ENCODE measurements at places on chromosomes 11 and 22.

DNA sequence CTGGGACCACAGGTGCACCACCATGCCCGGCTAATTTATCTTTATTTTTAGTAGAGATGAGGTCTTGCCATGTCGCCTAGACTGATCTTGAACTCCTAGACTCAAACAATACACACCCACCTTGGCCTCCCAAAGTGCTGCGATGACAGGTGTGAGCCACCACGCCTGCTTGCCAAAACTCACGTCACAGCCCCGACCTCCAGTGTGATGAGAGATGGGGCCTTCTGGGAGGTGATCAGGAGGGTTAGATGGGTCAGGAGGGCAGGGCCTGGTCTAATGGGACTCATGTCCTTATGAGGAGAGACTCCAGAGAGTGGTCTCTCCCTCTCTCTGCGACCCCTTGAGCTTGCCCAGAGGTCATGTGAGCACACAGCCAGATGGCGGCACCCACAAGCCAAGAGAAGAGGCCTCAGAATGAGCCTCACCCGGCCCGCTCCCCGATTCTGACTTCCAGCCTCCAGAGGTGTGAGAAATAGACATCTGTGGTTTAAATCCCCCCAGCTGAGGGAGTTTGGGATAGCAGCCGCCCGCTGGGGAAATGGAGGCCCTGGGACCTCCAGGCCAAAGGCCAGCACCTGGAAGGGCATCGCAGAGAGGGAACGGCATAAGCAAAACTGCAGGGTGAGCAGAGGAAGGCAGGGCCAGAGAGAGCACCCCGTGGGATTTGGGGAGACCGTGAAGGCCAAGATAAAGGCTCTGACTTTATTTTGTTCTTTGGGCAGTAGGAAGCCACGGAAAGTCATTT, 24.1 kb upstream of the GAL start:
- no peak for DNase-seq

GRCh38 chr11:132284611-132285010, 914.2 kb downstream of the NTM start:
- DNase-seq, result no peak

DNA sequence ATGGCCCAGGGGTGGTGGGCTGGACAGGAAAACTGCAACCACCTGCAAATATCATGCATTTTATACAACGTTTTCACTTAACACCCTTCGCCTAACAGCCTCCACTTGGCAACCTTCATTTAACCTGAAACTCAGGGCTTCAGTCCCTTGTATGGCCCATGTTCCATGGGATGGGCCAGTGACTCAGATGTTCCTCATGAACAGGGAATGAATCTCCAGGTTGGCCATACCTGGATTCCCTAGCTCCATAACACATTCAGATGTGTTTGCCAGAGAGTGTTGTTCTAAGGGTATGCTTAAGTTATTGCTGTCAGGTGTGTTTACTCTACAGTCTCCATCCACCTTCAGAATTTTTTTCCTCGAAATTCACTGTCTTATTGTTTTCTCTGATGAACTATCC, 316.9 kb downstream of the JRKL start:
- no peak for DNase-seq

DNA sequence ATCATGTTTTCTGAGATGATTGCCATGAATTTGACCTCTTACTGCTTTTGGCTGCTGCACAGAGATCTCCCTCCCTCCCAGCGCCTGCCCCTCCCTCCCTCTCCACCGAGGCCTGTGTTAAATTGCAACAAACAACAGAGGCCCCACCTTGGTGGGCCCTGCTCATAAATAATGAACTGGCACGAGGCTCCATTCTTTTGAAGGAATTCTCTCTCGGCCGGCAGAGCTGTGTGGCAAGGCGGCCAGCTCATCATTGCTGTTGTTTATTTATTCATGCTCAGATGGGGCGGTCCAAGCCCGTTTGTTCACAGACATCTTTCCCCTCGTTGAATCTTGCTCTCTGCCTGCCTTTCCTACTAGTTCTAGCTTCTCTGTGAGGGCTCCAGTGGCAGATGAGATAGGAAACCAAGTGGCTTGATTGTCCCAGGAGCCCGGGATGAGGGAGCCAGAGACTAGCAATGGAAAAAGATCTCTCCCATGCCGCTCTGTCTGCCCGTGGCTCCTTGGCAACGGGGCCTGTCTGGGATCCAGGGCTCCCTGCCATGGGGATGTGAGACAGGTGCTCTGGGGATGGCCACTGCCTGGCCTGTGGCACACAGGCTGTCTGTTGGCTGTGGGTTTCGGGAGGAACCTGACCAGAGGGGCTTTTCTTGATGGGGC, 192.6 kb downstream of the DSCAML1 start:
- DNase-seq, result no peak

- no peak for DNase-seq
These were observed 97.2 kb upstream of the CEP126 start for GRCh38 chr11:101817581-101817980.

DNA sequence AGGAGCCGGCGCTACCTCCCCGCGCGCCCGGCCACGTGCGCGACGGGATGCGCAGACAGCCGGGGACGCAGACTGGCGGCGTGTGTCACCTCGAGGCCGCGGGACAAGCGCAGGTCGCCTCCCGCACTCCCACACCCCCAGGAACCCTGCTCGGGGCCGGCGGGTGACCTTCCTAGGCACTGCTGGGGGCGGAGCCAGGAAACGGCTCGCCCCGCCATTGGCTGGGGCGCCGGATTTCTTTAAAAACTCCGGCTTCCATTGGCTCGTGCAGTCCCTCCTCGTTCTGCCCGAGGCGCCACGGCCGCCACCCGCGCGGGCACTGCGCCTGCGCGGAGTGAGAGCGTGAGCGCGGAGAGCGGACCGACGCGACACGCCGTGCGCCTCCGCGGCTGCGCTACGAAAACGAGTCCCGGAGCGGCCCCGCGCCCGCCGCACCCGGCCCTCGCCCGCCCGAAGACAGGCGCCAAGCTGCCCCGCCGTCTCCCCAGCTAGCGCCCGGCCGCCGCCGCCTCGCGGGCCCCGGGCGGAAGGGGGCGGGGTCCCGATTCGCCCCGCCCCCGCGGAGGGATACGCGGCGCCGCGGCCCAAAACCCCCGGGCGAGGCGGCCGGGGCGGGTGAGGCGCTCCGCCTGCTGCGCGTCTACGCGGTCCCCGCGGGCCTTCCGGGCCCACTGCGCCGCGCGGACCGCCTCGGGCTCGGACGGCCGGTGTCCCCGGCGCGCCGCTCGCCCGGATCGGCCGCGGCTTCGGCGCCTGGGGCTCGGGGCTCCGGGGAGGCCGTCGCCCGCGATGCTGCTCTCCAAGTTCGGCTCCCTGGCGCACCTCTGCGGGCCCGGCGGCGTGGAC, at the start of gene PIM3:
PIM3 (plus strand) TSS at position 614 of the 846 bp plus-strand sequence; CDS start at position 790, 176 bp downstream.
- DNase-seq, result peak; percentile 86

GRCh38 chr11:128116447-128116846, 470.9 kb downstream of the ETS1 start:
- DNase-seq, result no peak

DNA sequence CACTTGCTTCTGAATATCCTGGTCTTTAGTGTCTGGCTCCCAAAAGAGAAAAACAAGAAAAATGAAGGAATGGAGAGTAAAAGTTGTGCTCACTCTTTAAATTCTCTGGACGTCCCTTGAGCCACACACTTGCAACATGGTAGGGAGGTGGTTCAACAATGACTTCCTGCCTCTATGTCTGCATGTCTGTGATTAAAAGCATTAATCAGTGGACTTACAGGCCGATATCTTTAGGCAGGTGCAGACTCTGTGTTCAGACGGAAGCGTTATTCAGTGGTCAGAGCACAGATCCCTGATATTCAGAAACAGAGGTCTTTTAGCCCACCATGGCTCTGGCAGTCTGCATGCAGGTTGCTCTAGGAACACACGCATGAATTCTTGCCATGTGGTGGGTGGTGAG, 1920.0 kb upstream of the RAG2 start:
- DNase-seq, result no peak

- DNase-seq, result no peak
These were observed 10.8 kb upstream of the MS4A13 start for GRCh38 chr11:60504219-60504905.

GRCh38 chr11:101436511-101437142, 147.2 kb downstream of the TRPC6 start:
- DNase-seq, result no peak

- DNase-seq, result peak; percentile 0
These were observed 59.3 kb downstream of the EHF start for GRCh38 chr11:34680206-34680605.

DNA sequence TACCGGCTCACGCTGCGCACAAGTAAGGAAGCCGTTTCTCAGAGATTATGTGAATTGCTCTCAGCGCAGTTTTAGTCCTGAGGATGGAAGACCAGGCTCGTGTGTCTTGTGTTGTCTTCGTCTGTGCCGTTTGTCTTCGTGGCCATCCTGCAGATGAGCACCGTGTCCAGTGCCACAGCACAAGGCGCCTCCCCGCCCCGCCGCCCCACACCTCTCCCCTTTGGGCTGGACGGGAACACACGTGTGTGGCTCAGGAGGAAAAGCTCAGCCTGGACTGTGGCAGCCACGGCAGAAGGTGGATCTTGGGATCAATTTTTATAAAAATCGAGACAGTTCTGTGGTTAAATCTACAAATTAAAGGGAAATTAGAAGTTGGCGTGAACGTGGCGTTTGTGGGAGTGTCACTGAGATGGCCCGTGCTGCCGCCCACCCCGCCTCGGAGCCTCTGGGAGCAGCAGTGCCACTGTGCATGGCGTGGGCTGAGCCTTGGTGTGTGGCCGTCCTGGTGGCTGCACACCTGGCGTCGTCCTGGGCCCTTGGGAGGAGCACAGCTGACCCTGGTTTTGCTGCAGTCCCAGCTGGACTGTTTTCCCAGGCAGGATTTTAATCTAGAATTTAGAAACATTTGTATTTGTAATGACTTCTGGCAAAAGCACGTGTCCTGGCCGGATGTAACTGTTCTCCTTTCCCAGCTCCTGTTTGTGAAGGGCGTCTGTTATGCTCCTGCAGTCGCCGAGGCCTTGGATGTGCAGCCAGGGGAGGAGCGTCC, 25.8 kb downstream of the MUC6 start:
- no peak for DNase-seq

- no peak for DNase-seq
These were observed 14.8 kb downstream of the PIWIL4 start for GRCh38 chr11:94581926-94582325.

DNA sequence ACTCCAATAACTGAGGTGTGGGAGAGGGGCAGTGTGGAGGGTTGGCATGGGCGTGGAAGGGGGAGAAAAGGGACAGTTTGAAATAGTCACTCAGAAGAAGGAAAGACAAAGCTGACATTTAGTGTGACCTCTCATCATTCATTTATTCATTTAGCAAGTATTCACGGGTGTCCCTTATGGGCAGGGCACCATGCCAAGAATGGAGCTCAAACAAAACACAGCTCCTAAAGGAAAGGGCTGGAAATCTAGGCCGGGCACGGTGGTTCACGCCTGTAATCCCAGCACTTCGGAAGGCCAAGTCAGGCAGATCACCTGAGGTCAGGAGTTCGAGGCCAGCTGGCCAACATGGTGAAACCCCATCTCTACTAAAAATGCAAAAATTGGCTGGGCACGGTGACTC, 19.4 kb upstream of the DGKZ start:
- no peak for DNase-seq

DNA sequence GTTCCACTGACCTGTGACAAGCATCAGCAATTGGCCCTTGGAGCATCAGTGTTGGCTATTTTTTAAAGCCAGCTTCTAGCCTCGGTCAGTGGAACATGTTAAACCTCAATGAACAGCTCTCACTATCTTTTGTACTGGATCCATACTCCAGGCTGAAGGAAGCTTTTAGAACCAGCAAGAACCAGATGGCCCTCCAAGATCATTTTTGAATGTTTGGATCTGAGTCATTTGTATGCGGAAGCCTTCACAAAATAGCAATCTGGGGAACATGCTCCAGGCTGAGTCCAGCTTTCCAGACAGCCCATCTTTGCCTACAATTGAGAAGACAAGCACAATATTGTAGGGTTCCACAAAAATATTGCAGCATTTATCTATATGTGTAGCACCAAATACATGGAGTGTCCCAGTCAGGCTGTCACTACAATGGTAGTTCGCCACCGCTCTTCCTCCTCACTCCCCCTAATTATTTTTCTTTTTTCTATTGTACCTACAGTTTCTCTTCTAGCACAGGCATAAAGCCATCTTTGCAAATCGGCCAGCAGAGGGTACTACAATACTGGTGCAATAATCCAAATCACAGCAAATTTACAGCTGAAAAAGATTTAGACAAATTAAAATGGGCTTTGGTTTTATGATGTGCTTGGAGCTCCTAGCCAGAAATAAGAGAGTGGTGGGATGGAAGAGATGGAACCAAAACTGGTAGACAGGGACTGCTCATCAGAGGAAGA, 177.4 kb upstream of the BLID start:
- DNase-seq, result peak; percentile 8

- DNase-seq, result no peak
These were observed 1533.5 kb upstream of the RAG2 start for GRCh38 chr11:38131535-38131934.

- no peak for DNase-seq
These were observed 70.5 kb downstream of the RPUSD4 start for GRCh38 chr11:126140926-126141280.

- peak; percentile 10 for DNase-seq
These were observed 11.9 kb downstream of the CRTAM start for GRCh38 chr11:122850076-122850631.

DNA sequence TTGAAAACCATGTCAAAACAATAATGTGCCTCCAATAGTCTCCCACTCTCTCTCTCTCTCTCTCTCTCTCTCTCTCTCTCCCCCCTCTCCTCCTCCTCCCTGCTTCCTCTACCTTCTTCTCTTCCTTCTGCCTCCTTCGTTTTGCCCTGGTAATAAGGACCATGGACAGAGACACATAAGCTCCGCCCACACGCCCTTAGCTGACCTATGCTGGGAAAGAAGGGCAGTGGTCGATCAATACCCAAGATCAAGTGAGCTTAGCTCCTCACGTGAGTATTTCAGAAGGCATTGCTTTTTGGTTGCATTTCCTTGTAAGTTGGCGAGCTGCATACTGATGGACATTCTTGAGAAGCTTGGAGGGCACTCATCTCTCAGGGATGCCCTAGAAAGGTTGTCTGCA, 194.8 kb downstream of the MIAT start:
- no peak for DNase-seq

DNA sequence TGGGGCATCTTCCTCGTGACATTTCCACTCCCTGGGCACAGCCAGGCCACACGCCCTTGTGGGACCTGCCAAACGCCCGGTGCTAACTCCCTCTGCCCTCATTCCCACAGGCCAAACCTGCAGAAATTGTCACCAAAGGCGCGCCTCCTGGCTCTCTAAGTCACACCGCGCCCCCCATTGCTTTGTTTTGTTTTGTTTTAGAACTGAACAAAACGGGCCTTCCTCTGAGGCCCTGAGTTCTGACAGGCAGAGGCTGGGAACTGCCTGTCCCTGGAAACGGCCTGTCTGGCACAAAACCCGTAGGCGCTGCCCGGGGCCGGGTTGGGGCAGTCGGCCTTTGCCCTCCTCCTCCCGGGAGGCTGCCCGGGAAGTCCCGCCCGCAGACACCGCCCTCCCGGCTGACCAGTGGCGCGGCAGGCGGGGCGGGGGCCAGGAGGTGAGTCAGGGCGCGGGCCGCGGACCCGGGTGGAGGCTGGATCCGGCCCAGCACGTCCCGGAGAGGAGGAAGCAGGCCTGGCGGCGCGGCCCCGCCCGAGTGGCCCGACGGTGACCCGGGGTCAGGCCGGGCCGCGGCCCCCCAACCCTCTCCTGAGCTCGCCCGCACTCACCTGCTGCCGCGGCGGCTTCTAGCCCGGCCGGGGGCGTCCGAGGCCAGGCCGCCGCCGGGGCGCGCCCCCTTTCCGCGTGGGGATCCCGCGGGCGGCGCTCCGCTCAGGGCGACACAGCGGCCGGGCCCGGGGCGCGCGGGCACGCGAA, 465 bp downstream of the SUN2 start:
- no peak for DNase-seq

- no peak for DNase-seq
These were observed 920 bp downstream of the TMEM132A start for GRCh38 chr11:60924906-60925853.

- DNase-seq, result no peak
These were observed at the start of gene OR4D6 for GRCh38 chr11:59456661-59457060. Gene OR4D6 (plus strand): TSS chr11:59456961. CDS start chr11:59456961, 0 bp downstream.
